ENCODE measurements at places on chromosomes 16 and 17.

GRCh38 chr16:87821376-87822107, 47.8 kb downstream of the SLC7A5 start:
- no peak for DNase-seq

DNA sequence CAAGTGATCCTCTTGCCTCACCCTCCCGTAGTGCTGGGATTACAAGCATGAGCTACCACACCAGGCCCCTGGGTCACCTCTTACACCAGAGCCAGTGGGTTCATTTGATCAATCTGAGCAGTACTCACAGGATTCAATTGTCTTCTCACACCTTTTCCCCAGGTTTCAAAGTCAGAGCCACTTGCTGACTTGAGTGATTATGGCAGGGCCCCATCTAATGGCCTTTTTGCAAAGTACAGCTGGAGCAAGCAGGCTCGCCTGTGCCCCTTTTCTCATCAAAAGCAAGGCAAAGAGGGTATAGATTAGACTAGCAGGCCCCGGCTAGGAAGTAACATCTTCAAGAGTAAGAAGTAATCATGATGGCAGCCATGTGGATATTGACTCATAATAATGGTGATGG, 114.8 kb upstream of the NOL11 start:
- peak; percentile 3 for DNase-seq

DNA sequence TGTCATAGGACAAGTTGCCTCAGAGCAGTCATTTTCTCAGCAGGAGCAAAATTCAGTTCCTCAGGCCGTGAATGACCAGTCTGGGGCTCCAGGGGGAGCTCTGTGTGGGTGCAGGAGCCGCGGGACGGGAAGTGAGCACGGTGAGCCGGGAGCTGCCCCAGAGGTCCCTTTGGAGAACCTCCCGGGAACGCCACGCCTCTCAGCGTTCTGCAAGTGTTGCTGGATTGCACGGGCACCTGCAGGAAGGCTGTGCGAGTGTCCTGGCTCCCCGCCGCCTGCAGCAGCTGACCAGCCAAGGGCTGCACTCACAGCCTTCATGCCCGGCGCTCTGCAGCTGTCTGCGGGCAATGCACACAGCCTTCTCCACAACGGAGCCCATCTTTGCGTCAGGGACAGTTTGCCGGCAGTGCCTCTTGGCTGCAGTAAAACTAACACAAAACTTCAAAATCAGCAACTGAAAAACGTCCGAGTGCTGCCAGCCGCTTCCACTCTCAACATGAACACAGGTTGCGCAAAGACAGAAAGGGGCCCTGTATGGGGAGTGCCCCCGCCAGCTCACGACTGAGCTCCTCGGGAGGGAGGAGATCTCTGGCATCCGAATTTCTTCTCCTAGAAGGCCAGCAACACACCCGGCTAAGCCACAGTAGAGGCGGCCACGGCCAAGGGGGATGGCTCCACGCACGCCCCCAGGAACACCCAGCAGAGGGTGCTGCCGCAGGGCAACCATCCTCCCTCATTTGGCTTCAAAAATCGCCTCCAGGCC, 16.0 kb downstream of the NDUFAF8 start:
- no peak for DNase-seq

DNA sequence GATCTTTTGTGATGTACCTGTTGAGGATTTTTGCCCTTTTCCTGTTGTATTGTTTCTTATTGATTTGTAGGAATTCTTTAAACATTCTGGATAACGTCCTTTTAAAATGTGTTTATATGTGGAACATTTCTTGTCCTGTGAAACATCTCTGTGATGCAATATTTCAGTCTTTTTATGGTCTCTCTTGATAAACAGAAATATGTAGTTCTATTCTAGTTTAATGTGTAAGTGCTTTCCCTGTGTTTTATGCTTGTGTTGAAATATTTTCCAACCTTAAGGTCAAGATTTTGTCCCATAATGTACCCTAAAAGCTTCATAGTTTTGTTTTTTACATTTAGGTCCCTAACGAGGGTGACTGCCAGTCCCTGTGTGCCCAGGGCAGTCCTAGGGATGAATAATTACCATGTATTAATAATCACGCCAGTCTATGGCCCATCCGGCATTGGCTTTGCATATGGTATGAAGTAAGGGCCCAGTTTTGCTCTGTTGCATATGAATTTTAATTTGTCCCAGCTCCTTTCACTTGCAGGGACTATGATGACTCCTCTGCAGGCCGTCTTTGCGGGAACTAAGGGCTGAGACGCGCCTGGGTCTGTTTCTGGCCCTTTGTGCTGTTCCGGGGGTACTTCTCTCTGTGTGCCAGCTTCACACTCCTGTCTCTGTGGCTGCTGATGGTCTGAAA, 44.2 kb downstream of the RPTOR start:
- DNase-seq, result no peak

- no peak for DNase-seq
Measured at GRCh38 chr17:17496189-17497064, at the start of gene RASD1. Gene RASD1 (minus strand): TSS chr17:17496395. CDS start chr17:17496181, 214 bp downstream.

DNA sequence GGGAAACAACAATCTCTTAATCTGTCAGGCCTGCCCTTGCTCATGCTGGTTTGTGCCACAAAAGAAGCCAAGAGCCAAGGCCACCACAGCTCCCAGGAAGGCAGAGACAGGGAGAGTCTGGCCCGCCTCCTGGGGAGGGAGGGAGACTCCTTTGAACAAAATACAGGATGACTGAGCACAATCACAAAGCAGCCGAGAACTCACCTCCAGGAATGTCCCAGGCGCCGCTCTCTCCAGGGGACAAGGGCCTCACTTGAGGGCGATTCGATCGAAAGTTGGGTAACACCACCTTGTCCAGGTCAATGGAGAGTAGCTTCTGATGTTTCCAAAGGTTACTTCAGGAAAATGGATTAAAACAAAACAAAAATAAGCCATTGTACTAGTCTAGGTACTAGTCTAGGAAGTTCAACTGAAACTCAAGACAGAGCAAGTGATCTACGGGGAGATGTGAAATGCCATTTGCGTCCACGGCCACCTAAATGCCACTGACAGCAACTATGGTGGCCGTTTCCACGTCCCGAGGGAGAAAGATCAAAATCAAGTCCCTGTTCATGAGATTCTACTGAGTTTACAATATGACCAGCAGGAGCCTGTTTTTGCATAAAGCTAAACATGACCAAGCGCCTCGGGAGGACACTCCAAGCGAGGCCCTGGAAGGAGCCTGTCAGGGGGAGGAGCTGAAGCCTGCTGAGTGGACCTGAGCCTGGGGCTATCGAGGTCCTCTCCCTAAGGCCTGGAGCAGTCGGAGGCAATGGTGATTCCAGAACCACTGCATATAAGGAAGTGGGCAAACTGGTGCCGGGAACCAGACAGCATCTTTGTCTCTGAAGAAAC, 13.4 kb upstream of the SLC38A8 start:
- no peak for DNase-seq

DNA sequence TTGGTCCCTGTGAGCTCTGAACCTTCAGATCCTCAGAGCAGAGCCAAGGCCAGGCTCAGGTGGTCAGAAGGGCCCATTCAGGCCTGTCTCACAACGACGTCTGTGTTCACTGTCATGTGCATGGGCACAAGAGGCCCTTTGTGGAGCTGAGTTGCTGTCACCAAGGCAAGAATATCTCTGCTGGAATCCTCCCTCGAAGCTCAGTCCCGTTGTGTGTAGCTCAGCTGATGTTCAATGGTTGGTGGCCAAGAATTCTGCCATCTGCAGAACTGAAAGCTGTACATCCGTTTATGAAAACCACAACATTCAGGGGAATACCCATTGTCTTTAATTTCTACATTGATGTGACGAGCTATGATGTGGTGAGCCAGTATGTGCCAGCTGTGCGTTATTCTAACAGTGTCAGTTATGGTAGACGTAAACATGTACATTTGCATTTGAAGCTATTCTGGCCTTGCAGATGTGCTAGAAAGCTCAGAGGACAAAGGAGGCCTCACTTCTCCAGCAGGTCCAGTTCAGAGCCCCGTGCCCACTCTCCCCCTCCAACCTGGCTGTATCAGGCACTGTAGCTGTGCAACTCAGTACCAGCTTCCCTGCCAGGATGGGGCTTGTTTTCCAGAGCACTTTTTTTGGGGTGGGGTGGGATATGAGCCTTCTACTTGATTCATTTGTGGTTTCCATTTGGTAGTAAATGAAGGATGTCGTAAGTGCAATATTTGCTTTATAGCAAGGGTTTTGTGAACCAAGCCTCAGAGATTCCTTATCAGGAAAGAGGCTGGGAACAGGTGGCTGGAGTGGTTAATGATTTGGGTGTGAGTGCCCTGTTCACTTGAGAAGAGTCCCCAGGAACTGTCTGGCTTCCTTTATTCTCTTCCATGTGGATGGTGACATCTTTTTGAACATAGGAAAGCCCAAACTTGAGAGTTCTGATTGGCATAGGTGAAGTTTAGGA, 56.1 kb downstream of the B9D1 start:
- no peak for DNase-seq

DNA sequence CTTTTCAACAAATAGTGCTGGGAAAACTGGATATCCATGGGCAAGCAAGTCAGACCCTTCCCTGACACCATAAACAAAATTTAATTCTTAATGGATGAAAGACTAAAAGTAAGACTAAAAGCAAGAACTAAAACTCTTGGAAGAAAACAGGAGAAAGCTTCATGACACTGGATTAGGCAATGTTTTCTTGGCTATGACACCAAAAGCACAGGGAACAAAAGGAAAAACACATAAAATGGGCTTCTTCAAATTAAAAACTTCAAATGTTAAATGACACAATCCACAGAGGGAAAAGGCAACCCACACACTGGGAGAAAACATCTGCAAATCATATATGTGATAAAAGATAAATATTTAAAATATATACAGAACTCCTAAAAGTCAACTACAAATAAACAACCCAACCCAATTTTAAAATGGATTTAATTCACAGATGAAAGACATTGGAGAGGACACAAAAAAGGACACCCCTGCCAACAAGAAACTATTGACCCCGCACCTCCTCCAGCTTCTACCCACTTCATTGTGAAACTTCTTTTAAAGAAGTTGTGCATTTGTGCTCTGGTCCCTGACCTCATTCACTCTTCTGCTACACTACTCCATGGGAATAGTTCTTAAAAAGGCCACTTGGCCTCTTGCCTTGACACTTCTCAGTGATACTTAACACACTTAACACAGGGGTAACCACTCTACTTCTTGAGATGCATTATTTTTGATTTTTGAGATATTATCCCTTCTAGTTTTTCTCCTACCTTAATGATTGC, 80.3 kb downstream of the TRIM37 start:
- DNase-seq, result no peak

DNA sequence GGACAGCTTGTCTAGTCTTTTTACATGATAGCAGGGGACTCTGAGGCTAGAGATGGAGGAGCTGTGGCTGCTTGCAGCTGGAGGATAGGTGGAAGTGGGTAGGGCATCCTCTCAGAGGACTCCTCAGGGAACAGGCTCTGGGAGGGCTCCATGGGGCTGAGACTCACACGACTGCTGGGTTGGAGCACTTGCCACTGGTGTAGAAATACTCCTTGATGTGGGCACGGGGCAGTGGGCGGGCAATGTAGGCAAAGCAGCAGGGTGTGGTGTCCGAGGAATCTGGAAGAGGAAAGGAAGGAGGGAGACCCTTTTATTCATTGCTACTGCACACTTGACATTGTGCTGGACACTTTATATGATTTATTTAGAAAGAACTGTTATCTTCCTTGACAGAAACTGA, 1.8 kb downstream of the CCL5 start:
- DNase-seq, result no peak

DNA sequence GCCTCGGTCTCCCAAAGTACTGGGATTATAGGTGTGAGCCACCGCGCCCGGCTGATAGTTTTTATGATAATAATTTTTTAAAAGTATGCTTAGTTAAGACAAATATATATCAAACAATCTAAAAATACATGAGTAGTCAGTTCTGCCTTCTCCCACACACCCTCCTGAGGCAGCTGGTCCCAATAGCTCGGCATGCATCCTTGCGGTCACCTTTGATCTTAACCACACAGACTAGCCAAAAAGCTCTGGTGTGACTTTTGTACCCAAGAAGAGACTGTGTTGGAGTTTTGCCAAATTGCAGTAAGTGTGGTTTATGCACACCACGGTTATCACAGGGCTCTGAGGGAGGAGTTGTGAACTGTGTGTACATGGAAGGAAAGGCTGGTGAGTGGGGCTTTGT, 25.6 kb downstream of the ATP6V0A1 start:
- no peak for DNase-seq

GRCh38 chr16:84768061-84768807, 51.6 kb upstream of the CRISPLD2 start:
- no peak for DNase-seq

DNA sequence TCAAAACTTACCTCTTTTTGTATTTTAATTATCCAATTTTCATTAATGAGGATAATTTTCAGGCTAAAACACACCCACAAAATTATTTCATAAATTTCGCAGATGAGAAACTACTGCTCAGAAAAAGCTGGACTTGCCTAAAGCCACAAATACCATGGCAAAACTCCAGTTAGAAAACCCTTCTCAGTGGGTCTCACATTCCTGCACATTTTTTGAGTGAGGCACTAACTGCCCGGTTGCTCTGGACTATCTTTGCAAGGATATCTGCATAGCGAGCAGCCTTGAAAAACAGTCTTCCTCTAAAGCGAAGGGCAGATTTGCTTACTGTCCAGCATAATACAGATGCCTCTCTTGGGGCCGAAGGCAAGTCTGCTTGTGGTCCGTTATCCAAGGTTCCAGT, 9.8 kb downstream of the MPHOSPH6 start:
- DNase-seq, result no peak

DNA sequence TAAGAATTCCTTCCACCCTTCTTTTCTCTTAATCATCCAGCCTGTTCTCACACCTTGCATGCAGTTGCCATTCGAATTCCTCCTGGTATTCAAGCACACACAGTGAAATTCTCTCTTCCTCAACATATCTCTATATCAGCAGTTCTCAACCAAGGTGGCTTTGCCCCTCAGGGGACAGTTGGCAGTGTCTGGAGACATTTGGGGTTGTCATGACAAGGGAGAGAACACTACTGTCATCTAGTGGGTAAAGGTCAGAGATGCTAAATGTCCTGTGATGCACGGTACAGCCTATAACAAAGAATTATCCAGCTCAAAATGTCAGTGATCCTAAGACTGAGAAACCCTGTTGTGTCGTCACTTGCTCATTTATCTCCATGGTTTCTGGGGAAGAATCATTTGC, 94.8 kb upstream of the CPHXL start:
- no peak for DNase-seq

- DNase-seq, result no peak
Measured at GRCh38 chr17:39462631-39463375, 1.5 kb downstream of the CDK12 start.

GRCh38 chr17:77472468-77473310, 331.9 kb downstream of the SEC14L1 start:
- no peak for DNase-seq

- DNase-seq, result no peak
Measured at GRCh38 chr16:80171746-80172145, 369.0 kb upstream of the DYNLRB2 start.

- DNase-seq, result no peak
Measured at GRCh38 chr17:7887038-7887481, 1.5 kb upstream of the CHD3 start.

GRCh38 chr16:75413951-75414350, 19.4 kb downstream of the CFDP1 start:
- DNase-seq, result no peak

- DNase-seq, result no peak
Measured at GRCh38 chr17:17691468-17692263, 10.4 kb downstream of the RAI1 start.

GRCh38 chr17:13281626-13282025, 263.8 kb upstream of the ELAC2 start:
- DNase-seq, result no peak

- no peak for DNase-seq
Measured at GRCh38 chr16:69201787-69202186, 14.8 kb downstream of the SNTB2 start.

GRCh38 chr17:15966183-15966878, 21.4 kb downstream of the ADORA2B start:
- DNase-seq, result no peak

Data from GM04503 (cell line).